ENCODE measurements at places on chromosomes 7 and 10.

DNA sequence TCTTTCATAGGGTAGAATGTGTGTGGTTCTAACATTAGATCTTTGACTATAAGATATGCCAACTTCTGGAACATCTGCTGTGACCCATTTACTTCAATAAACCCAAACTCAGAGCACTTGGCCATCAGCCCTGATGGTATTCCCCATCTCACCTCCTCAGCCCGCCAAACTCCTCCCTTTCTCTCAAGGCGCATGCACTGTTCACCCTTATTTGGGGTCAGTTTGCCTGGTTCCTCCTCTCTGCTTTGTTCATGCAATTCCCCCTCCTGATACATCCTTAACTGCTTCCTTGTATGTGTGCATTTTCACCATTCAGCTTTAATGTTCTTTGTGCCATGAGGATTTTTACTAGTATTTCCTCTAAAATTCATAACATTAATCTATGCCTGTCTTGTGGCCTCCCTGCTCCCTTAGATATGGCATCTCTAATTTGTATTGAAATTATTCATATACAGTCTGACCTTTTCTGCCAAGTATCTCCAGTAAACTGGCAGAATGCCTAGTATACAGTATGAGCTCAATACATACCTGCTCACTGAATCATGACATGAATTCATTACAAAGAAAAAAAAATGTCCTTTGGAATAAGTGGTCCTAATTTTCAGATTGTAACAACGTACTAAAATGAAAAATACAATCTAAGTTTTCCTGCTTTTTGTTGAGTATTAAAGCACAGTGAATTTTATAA lies 336.8 kb upstream of the IGFBP3 start:
- DNase-seq: no peak

DNA sequence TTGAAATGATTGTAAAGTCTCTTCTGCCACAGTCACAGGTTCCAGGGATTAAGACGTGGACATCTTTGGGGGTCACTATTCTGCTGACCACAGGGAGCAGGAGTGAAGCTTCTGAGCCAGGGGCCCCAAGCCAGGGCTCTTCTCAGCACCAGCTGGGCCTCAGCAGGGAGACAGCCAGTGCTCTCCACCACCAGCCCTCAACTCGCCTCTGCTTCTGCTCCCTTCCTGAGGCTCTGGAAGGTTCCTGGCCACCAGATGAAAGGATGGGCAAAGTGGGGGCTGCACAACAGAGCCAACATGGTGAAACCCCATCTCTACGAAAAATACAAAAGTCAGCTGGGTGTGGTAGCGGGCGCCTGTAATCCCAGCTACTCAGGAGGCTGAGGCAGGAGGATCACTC lies 11.2 kb upstream of the CRYGN start:
- no peak for DNase-seq

- DNase-seq: no peak
Measured at GRCh38 chr7:157987906-157988305, 599.7 kb downstream of the PTPRN2 start.

GRCh38 chr7:111138193-111138569 lies 47.3 kb downstream of the LRRN3 start:
- DNase-seq: peak; percentile 6

DNA sequence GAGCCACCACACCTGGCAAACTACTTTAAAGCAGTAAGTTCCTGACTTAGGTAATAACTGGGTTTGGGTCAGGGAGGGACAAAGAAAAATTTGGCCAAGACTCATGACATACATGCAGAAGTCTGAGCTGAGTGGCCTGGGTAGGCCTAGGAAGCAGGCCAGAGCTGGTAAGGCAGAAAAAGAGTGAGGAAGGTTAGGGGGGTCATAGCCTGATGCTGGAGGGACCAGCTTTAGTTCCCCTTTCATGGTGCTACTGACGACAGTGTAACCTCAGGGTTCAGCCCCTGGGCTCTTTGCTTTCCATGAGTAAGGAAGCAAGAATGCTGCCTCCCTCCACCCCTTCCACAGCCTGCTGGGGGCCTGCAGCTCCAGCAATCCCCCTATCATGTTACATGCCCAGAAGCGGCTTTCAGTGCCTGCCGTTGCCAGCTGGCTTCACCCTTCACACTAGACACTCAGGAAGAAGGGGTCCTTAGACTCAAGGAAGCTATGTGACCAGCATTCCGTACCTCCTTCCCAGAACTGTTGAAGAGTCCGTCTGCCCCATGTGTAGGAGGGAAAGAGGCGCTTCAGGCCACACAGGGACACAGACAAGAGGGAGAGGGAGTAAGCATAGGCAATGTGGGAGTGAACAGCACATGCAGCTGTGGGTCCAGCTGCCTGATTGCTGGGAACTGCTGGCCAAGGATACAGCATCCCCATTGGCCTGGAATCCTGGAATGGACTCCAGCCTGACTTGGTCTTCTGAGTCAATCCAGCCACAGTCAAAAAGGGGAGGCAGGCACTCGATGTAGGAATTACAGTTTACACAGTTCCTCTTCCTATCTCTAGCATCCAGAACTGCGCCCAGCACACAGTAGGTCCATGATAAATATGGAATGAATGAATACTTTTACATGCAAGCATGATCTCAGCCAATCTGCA lies 4.1 kb upstream of the PLAU start:
- DNase-seq: no peak

GRCh38 chr10:32927750-32928149 lies 30.3 kb downstream of the ITGB1 start:
- DNase-seq: no peak

DNA sequence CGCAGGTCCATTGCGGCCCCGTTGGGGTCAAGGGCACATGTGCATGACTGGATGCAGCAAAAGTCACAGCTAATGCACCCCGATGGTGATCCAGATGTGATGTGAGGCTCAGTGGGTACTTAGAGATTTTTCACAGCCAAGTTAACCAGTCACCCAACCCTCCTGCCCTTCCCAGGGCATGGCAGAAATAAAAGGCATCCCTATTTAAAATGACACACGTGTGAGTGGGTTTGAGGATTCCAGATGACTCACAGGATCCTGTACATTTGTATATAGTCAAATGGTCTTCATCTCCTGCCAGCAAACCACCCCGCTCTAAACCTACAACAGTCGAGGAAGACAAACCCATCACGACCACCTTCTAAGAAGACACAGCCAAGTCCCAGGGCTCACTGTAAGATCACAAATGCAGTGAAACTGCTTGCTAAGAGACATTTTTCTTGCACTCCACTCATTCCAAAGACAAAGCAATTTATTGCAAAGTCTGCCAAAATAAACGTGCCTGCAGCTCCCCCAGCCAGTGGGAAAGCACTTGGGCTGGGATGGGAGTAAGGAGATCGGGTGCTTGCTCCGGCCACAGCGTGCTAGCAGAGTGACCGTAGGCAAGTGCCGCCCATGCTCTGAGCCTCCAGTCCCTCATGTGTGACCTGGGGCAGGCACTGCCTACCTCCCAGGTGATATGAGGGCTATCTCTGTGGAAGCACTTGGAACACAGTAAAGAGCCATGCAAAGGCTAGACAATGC lies 86.6 kb upstream of the MACROH2A2 start:
- DNase-seq: no peak

DNA sequence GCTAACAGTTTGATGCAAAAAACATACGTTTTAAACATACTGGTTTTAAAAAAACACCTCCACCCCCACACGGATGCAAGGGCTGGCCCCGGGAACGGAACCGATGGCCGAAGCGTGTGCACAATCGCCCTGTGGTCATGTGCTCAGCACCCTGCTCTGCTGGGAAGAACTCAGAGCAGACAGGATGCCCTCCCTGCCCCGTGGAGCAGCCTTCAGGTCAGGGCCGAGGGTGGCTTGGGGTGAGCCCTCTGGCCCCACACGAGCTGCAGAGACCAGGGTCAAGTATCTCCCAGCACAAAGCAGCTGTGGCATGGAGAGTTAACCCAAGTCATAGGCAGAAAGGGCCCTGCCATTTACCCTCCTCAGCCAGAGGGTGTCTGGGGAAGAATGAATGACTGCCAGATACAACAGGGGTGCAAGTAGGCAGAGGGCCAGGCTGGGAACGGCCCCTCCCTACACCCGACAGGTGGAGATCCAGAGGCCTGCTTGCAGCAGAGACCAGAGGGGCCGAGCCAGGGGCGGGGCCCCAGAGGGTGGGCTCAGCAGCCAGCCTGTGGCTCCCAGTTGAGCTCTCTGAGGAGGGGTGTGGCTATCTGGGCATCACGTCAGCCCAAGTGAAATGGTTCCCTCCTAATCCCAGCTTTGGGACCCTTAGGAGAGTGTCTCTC lies 56.8 kb downstream of the ZRANB1 start:
- DNase-seq: no peak

- no peak for DNase-seq
Measured at GRCh38 chr7:3895341-3896116, 594.5 kb downstream of the SDK1 start.

- DNase-seq: no peak
Measured at GRCh38 chr7:67309764-67310549, 313.3 kb downstream of the TYW1 start.

DNA sequence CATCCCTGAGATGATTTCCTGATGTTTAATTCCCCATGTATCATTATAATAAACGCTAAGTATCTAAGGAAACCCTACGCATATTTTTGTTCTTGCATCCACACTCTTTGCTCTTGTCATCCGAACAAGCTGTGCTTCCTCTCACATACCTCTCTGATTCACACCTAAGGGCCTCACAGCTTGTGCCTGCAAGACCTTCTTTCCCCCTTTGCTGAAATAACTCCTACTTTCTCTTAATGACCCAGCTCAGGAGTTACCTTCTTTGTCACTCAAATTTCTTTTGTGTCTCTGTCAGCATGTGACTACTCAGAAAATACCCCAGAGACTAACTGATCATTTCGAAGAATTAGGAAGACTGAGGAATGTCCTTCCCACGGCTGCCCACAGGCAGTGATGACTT lies 209.3 kb upstream of the IMMP2L start:
- no peak for DNase-seq

GRCh38 chr10:49185213-49185612 lies 3.0 kb downstream of the TMEM273 start:
- no peak for DNase-seq

DNA sequence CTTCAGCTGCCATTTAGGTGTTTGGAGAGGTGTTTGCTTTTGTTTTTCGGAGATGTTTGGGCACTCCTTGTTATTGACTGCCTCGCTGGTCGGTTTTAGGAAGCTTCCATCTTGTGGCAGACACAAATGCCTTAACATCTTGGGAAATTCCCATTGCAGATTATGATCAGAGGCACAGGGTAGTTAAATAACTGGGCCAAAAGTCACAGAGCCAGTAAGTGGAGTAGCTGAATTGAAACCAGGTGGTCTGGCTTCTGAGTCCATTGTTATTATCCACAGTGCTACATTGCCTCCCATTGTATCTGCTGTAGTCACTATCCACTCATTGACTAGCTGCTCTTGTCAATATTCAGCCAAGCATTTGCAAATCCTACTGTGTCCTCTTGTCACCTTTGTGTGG lies 138.2 kb upstream of the PLPP4 start:
- no peak for DNase-seq

DNA sequence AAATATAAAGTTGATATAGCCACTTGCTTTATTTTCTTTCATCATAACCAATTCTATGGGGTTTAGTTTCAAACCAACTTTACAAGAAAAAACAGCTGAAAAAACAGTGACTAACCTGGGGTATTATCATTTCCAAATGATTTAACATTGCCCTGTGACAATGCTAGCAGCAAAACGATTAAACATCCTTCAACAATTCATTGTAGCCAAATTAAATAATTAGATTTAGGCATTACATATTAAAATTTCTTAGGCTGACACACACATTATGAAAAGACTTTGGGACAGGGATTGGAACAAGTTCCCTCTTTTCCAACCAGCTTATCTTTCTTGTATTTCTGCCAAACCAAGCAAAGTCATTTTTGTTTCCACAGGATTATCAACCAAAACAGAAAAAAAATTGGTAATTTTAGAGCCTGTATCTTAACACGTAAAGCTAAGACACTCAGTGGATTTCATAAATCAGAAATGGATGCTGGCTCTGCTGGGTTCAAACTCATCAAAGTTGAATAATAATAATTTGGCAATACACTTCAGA lies 84.0 kb downstream of the SEMA3D start:
- no peak for DNase-seq

DNA sequence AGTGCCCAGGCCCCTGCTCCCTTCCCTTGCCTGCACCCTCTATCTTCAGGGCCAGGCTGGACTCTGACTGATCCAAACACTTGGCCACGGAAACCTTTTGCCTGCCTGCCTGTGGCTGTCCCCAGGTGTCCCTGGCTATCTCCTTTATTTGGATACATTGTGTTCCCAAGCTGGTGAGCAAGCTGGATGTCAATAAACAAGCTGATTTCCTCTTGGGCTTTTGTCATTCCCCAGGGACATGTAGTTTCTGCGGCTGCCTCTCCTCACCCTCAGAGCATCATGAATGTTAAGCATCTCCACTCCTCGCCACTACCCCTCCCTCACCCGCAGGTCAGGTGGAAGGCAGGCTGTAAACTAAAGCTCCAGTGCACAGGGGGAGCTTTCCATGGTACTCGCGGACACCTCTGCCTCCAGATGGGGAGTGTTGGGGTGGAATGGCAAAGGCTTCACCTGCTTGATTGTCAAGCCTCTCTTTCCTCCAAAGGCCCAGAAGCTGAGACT lies 6.9 kb downstream of the GHRHR start:
- no peak for DNase-seq

DNA sequence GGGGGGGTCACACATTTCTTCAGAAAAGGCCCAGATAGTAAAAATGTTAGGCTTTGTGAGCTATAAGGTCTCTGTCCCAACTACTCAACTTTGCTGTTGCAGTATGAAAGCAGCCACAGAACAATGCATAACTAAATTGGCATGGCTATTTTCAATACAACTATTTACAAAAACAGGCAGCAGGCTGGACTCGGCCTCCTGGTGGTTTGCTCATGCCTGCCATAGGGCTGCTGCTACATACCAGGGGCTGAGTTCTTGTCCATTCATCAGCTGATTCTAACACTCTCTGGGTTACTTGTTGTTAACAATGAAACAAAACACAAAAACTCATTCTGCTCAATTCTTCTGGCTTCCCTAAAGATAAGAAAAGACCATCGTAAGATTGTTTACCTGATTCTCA lies 109.4 kb upstream of the ADAM12 start:
- no peak for DNase-seq

- DNase-seq: no peak
Measured at GRCh38 chr7:129308047-129308446, 83.2 kb downstream of the AHCYL2 start.
